ENCODE measurements at places on chromosomes 1 and 21.

GRCh38 chr1:115669886-115670285 lies 28.1 kb downstream of the VANGL1 start:
- DNase-seq = no peak

DNA sequence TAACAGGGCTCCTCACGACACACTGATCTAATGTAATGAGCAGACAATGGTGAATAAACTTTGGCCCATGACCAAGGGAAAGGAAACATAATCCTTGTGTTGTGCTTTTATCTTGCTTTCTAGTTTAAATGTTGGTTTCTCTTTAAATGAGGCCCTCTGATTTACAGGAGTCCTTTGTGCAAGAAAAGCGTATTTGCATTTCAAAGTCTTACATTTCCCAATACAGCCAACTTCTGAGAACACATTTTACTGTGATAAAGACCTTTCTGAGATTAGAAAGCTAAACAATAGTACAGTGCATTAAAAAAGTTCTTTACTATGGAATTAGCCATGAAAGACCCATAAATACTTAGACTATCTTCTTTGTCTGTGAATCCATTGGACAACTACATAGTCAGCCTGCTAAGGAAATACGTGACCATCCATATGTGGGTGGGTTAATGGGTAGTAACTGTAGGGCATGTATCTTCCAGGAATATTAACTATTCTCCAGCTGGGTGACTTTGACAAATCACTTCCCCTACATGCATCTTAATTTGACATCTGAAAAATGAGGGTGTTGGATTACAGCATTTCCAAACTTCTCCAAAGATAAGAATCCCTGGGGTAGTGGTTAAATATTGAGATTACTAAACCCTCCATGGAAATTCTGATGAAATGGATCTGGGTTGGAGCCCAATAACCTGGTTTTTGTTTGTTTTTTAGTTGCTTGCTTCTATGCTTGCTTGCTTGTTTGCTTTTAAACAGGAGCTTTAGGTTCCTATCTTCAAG lies 50.3 kb upstream of the USP1 start:
- DNase-seq = no peak

GRCh38 chr1:175200678-175201521 lies 8.3 kb upstream of the KIAA0040 start:
- peak; percentile 79 for DNase-seq

DNA sequence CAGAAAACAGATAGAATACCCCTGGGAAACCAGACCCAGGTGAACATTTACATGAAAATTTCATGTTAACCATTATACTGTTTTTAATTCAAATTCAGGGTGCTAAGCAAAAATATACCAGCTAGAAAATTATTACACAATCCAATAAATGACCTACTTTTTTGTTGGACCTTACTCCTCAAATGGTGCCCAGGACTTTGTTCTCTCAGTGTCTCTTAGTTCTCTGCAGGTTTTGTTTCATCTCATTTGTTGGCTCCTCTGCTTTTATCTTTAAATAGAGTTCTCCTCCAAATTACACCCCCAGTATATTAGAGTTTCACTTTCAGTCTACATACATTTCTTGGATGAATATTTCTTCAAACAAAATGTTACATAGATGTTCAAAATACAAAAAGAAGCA lies 314.8 kb downstream of the TPR start:
- DNase-seq = no peak

- no peak for DNase-seq
Observed at GRCh38 chr1:66250478-66250877, 283.5 kb upstream of the SGIP1 start.

GRCh38 chr21:19237608-19238007 lies 834.0 kb upstream of the TMPRSS15 start:
- no peak for DNase-seq

GRCh38 chr1:232196042-232196441 lies 433.9 kb downstream of the SIPA1L2 start:
- DNase-seq = no peak

DNA sequence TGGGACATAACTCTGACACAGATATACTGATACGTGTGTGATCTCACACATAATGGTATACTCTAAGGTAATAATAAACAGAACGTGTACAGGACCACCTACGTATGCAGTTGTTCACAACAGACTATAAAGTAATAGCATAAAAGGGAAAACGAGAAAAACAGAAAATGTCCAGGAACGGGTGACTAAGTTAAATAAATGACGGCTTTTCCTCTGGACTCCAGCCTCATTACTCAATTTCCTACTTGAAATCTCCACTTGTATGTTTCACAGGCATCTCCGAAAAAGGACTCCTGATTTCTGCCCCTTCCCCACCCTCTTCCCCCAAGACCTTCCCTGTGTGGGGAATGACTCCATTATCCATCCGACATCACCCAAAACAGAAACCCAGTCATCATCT lies 95.1 kb downstream of the JAK1 start:
- DNase-seq = no peak

- DNase-seq = no peak
Observed at GRCh38 chr1:205563927-205564441, 59.5 kb downstream of the CDK18 start.

DNA sequence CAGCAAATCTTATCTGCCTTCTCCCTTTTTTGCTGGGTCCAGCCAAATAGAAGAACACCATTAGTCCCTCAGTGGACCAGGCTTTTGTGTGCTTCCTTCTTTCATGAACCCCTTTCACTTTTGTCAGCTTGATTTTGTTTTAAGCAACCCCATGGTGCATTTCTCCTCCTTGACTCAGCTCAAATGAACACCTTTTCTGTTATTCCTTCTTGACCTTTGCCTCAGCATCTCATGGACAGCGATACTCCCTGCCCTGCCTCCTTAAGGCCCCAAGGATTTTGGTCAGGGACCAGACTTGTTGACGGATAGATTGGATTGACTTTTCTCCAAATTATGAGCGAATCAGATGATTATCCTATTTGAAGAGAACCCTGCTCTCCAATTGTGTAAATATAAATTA lies 356.6 kb upstream of the USP24 start:
- no peak for DNase-seq

DNA sequence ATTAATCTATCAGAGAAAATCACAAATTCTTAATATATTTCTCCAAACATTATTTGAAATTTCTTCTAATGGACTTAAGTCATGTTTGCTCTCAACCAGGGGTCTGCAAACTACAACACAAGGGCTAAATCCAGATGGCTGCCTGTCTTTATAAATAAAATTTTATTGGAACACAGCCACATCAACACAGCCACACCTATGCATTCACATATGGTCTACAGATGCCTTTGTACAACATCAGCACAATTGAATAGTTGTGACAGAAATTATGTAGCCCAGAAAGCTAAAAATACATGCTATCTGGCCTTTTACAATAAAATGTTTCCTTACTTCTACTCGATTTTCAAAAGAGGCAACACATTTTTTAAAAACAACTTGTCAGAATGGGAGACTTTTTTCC lies 103.9 kb downstream of the DPYD start:
- no peak for DNase-seq
